Muscle of back (tissue), 13 donors: ENCODE measurements at places on chromosomes 16 and 17.

DNA sequence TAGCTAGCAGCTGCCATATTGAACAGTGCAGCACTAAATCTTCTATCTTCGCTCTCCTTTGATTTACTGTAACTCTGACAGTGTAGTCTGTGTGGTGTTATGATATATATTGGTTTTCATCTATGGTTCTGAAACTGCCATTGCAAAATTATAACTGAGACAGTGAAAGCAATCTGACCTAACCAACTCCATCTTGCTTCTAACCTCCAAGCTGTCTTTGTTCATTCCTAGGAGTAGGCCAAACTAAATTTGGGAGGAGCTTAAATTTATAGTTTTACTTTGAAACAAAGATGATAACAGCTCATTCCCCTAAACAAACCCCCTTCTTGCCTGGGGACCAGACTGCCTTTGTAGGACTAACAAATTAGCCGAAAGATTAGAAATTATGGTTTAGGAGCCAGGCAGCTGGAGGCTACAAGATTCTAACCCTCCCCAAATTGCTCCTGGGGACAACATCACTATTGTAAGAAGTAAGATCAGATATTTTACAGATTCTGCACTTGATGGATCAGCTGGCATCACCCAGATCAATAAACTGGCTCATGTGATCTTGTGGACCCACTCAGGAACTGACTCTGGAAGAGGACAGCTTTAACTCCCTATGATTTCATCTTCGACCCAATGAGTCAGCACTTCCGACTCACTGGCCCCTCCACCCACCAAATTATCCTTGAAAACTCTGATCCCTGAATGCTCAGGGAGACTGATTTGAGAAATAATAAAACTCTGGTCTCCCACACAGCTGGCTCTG is 47.0 kb upstream of the FBXO47 start:
- DNase-seq, result no peak

DNA sequence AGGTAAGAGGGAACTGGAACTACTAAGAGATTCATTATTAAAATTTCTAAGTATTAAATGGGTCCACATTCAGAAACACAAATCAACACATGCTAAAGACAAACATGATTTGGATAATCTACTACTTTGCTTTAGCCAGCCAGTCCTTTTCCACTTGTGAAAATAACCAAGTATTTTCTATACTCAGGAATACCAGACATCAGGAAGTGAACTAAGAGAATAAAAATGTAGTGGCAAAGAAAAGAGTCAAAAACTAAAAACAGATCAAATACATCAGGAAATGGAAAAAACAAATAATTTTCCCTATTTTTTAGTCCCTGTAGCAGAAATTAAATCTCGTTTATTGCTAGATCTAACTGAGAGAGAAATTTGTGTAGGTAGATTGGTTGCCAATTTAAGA is 78.0 kb downstream of the MYO1D start:
- DNase-seq, result no peak

GRCh38 chr17:3935140-3935542 is 18.9 kb upstream of the P2RX1 start:
- DNase-seq, result peak; percentile 65

DNA sequence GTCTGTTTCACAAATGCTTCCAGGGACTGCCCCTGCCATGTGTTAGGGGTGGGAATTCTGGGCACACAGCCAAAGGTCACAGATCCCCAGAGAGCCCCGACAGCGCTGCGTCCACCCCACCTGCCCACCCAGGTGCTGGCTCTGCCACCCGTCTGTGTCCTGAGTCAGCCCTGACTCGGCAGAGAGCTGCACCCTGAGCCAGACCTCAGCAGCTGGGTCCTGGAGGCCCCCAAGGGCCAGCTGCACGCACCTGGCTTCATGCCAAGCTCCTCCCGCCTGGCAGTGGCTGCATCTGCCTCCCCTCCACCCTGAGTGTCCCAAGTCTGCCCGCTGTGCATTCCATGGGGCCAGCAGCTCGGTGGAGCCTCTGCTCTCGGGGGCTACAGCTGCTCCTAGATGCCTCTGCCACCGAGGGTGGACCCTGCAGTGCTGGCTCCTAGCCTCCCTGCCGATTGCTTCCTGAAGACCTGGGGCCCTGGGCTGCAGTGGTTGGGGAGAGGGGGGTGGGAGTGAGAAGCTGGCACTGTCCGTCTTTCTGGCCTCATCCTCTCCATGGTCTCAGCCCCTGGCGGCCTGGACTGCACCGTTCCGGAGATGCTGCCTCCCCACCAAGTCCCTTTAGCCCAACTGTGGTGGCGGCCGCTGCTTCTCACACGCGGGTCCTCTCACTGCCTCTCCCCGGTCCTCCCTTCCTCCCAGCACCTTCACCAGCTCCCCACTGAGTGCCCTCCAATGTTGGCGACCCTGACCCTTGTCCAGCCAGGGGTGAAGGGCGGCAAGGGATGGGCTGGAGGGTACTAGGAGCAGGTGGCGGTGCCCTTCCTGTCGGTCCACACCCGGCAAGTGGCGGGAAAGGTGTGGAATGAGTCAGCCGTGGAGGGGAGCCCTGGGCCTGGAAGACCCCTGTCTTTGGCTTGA is 3.0 kb downstream of the SECTM1 start:
- peak; percentile 73 for DNase-seq

- no peak for DNase-seq
These were observed 94.1 kb downstream of the OMG start for GRCh38 chr17:31202968-31203367.

GRCh38 chr17:40366076-40366860 is 1.7 kb upstream of the GJD3 start:
- no peak for DNase-seq

DNA sequence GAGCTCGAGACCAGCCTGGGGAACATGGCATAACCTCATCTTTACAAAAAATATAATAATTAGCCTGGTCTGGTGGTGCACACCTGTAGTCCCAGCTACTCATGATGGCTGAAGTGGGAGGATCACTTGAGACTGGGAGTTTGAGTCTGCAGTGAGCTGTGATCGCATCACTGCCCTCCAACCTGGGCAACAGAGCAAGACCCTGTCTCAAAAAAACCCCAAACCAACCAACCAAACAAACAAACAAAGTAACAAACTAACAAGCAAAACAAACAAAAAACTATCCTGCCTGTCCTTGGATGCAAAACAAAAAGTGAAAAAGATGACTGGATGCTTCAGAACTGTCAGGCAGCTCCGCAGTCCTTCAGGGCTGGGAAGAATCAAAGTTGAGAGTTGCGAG is 5.7 kb upstream of the NGFR start:
- DNase-seq, result no peak

DNA sequence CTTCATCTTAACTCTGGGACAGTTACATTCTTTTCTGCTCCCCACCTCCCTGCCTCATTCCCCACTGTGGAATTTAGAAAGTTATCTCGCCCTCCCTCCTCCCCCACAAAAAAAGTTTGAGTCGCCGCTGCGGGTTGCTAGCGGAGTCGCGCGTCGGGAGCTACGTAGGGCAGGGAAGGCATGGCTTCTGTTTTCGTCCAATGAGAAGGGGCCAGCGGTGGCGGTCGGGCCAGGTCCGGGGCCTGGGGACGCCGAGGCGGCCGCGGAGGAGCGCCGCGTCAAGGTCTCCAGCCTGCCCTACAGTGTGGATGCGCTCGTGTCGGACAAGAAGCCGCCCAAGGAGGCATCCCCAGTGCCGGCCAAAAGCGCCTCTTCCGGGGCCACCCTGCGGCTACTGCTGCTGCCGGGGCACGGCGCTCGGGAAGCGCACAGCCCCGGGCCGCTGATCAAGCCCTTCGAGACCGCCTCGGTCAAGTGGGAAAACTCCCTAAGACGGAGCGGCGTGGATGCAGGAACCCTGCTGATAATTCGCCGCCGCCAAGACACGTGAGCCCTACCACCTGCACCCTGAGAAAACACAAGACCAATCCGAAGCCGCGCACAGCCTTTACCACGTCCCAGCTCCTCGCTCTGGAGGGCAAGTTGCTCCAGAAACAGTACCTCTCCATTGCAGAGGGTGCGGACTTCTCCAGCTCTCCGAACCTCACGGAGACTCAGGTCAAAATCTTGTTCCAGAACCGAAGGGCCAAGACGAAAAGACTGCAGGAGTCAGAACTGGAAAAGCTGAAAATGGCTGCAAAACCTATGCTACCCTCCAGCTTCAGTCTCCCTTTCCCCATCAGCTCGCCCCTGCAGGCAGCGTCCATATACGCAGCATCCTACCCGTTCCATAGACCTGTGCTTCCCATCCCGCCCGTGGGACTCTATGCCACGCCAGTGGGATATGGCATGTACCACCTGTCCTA is 8.9 kb downstream of the OR4D1 start:
- peak; percentile 6 for DNase-seq

- DNase-seq, result no peak
These were observed 703.8 kb upstream of the KIF2B start for GRCh38 chr17:53118948-53119347.

- DNase-seq, result no peak
These were observed 52.1 kb upstream of the ZNF750 start for GRCh38 chr17:82891911-82892310.

DNA sequence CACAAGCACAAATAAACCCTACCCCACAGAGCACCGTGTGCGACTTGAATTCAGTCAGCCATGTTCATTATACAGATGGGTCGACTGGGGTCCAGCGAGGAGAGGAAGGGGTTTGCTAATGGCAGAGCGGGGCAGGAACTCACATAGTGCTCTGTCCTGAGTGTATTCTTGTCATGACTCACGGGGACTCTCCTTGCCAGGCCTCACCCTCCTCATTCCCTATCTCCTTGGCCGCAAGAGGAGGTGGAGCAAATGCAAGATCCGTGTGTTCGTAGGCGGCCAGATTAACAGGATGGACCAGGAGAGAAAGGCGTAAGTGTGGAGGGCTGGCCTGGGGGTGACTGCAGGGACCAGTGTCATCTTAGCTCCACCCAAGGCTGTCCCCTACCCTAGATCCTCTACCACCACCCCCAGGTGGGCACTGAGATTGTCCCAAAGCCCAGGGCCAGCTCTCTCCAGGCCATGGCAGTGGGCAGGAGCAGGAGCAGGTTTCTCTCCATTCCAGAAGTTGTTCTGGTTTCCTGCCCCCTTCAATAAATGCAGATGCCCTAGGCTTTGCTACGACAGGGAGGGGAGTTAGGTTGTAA is 29.4 kb downstream of the SLC12A3 start:
- DNase-seq, result no peak

DNA sequence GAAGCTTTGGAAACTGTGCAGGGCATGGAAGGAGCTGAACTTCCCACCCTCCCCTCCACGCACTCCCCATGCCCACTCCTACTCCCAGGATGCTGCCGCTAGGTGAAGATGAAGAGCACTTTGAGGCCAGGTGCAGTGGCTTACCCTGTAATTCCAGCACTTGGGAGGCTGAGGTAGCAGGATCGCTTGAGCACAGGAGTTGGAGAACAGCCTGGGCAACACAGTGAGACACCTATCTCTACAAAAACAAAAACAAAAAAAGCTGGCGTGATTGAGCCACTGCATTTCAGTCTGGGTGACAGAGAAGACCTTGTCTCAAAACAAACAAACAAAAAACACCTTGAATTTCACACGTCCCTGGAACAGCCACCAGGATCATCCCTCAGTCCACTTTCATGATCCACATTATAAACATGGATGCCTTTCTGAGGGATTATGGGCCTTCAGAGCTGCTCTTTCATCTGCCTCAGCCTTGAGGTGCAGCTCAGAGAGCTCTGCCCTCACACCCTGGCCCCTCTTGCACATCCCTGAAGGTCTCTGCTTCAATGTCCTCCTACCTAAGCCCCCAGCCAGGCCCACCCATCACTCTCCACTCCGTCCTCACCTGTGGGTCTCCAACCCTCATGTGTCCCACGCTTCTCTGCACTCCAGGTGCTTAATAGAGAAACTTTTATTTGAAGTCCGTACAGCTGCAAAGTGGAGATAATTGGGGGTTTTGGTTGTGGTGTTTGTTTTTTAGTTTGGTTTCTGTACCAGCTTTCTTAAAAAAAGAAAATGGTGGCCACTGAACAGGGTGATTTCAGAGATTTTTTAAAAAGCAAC is 25.8 kb downstream of the PHB1 start:
- no peak for DNase-seq

DNA sequence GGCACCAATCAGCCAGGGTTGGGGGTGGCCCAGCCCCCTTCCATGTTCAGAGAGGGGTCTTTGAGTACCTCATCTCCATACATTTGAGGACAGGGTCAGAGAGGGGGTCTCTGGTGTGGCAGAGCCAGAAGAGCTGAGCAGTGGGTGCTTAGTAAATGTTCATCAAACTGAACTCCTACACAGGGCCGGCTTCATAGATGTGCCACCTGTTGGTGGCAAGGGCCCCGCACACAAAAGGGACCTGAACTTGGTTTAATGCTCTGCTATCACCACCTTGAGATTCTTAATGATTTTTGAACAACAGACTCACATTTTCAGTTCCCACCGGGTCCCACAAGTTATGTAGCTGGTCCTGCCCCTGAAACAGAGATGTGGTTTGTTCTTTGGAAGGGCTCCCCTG is 9.0 kb upstream of the C1QL1 start:
- no peak for DNase-seq

DNA sequence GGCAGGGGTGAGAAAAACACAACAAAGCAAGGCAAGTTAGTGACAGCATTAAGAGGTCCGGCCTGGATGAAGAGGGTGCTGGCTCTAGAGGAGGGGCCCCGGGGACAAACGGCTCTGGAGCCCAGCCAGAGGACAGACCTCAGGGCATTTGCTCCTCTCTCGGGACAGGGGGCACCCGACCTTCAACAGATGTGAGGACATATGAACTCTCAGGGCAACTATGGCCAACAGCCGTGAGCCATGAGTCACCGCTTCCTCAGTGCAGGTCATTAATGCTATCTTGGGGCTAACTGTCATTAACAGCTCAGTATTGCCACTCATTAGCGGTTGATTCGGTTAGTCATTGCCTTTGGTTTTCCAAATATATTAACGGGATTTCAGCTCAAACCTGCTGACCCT is 9.7 kb upstream of the ARL5C start:
- no peak for DNase-seq

DNA sequence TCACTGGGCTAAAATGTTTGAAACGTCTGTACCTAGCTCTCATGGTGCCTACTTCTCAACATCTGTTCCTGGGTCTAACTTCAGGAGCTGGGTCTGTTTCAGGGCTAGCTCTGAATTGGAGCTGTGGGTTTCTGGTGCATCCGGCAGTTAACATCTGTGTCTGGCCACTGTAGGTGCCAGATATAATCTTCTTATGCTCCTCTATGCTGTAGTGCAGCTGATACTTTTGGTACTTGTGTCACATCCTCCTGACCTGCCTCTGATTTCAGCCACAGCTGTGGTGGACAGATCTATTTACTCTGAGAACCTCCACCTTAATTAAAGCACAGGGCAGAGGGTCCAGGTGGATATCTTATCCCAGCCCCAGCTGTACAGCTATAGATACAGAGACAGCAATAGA is 496.5 kb upstream of the CDH11 start:
- no peak for DNase-seq

DNA sequence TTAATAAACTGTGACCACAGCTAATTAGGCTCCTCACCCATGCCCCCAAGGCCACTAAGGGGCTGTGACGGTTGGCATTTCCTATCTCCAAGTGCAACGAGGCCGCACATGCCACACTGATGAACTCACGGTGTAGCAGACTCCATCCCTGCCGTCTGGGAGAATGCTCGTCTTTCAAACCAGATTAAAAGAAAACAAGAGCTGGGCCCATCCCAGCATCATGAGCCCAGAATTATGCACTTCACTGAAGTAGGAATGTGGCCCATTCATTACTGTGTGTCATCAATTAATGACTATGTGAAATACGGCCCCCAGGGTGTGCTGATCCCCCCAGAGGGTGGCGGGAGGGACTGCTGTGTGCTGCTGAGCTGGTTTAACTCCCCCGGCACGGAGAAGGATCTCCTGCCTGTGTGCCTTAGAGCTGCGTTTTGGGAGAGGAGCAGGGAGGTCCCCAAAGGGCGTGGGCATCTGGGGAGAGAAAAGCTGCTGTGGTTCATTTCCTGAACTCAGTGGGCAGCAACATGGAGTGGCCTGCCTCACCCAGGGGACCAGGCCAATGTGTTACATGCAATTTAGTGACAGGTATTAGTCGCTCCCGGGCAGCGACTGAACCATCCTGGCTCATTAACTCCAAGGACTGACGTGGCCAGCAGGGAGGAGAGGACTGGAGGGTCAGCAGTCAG is 194.5 kb downstream of the FOXL1 start:
- peak; percentile 92 for DNase-seq
